ENCODE measurements at places on chromosomes 2 and 18.

GRCh38 chr2:228197504-228197903 is 16.0 kb upstream of the SPHKAP start:
- DNase-seq: no peak

DNA sequence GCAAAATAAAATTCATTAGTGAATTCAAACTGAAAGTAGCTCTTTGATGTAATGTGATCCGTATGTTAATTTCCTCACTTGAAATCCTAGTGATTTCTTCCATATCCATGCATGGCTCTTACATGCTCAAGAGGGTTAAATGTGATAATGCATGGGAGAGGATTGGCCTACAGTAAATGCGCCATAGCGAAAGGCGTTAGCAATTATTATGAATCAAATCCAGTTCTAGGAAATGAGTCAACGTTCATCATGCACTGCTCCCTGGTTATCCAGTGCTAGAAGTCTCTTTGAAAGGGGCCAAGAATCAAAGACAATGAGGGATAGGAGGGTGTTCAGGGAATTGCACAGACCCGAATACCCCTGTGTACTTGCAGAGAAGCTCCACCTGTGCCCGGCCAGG is 101.4 kb upstream of the RASGRP3 start:
- no peak for DNase-seq

- DNase-seq: no peak
Measured at GRCh38 chr2:228840743-228841114, 430.4 kb downstream of the PID1 start.

DNA sequence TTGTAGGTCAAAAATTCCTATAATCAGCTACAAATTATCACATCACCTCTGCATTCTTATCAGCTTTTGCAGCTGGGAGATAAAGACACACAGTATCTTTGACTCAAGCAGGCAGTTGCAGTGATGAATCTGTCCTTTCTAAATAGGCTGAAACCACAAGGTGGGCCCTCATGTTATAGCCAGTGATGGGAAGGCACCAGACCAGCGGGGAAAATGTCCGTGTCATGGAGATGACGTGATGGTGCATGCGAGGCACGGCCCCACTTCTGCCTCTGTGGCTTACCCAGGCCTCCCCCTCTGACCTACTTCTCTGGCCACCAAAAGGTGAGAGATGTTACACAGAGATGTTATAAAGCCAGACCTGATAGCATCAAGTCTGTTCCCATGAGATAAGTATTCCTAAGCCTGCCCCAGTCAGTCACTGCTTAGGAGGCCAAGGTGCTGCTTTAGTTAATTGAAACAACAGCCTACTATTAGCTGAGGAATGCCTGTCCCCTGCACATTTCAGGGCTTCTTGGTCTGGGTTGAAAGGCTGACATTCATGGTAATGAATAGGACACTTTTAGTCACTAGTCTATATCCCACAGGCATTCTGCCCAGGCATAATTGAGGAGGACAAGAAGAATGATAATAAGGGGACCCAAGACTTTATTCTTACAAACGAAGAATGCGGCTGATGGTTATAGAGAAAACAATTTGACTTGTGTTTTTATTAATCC is 327.9 kb downstream of the LPIN1 start:
- DNase-seq: peak; percentile 21

DNA sequence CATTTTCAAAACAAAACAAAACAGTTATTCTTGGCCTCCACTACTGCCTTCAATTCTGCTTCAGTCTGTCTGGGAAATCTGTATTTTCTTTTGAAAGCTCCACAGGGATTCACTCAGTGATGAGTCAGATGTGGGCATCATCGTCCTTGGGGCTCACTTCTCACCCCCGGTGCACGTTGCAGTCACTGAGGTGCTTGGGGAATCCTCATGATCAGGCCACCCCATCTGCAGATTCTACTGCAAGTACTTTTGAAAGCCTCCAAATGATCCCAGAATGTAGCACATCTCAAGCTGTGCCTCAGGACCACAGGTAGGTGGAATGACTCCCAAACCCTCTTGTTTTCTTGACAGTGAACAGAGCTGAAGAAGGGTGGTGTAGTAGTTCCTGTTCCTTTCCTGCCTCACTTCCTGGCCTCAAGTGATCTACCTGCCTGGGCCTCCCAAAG is 34.3 kb downstream of the LPIN2 start:
- no peak for DNase-seq

- no peak for DNase-seq
Measured at GRCh38 chr18:24373328-24373727, 24.3 kb downstream of the OSBPL1A start.

DNA sequence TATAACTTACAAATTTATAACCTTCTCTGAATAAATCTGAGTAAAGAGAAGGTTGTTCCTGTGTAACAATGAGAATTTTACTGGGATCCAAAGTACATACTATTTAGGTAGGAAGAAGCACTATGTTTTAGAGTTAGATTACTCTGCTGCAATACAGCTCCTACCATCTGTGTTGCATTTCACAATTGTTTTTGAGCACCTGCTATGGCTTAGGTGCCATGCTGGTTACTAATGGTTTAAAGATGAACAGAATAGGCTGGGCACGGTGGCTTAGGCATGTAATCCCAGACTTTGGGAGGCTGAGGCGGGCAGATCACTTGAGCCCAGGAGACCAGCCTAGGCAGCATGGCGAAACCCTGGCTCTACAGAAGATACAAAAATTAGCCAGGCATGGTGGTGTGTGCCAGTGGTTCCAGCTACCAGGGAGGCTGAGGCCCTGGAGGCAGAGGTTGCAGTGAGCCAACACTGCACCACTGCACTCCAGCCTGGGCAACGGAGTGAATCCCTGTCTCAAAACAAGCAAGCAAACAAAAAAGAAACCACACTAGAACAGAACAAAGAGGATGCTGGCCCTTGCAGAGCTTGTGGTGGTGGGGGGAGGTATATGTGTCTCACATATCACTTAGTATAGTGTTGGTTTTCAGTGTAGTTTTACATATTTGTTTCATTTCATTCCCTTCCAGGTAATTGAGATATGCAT is 56.7 kb downstream of the SPTBN1 start:
- no peak for DNase-seq

DNA sequence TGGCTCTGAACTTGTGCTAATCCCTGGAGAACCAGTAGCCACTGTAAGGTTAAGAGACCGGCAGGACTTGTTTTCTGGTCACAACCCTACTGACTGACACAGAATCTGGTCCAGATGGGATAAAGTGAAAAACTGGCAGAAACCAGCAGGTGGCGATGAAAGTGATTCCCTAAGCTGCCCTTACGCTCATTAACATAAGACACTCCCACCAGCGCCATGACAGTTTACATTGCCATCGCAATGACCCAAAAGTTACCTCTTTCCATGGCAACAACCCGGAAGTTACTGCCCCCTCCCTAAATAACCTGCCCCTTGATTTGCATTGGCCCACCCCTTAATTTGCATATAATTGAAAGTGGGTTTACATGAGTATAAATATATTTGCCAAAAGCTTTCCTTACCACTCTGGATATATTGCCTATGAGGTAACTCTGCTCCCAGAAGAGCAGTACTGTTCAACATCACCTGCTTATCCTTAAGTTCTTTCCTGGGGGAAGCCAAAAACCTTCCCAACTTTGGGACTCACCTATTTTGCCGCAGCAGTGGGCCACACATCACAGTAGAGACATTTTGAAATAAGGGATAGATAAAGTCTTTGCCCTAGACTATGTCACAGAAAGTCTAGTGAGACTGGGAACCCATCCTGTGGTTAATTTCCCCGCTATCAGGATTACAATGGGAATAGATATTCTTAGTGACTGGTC is 35.8 kb upstream of the AFF3 start:
- DNase-seq: peak; percentile 8
